ENCODE measurements at places on chromosomes 6 and 20.

GRCh38 chr6:37516076-37516919 lies 16.6 kb upstream of the CCDC167 start:
- peak; percentile 77 for DNase-seq

DNA sequence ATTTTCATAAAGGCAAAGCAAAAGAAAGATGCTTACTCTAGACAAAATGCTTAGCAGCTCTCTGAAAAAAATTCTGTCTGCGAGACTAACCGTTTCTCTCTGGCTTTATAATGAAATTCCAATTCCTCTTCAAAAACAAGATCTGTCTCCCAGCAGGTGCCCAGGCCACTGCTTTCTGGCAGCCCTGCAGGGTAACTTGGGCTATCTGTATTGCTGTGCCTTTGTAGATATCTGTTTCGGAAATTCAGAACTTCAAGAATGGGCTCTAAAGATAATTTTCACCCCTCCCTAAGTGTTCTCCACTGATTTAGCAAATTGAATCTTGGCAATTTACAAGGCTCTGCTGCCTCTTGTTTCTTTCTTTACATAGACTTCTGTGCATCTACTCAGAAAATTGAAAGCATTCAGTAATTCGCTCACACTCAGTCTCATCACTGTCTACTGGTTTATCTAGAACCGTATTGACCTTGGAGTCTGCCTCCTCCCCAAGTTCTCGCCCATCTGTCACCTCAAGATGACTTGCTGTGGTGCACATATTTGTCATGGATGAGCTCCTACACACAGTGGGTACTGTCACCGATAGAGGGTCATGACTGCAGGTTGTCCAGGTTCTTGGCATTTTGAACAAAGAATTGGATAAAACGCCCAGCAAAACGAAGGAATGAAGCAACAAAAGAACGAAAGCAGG lies 26.4 kb upstream of the FABP7 start:
- DNase-seq = no peak

DNA sequence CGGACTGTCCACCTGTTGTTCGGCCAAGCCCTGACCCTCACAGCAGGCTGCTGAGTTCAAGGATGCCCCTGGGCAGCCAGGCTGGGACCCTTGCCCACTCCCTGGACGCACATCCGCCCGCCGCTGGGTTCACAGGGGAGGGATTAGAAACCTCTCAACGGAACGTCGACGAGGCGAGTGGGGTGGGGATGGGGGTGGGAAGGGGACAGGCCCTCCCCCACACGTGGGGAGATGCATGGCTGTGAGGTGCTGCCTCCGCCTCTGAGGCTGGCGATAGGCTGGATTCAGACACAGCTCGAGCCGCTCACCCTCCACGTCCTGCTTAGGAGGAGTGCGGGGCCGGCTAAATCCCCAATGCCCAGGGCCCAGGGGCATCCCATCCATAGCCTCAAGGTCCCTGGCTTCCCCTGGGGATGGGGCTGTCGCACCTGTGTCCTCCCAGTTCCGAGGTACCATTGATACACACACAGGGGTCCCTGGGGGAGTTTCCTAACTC lies 90.6 kb upstream of the BHLHE23 start:
- DNase-seq = no peak

DNA sequence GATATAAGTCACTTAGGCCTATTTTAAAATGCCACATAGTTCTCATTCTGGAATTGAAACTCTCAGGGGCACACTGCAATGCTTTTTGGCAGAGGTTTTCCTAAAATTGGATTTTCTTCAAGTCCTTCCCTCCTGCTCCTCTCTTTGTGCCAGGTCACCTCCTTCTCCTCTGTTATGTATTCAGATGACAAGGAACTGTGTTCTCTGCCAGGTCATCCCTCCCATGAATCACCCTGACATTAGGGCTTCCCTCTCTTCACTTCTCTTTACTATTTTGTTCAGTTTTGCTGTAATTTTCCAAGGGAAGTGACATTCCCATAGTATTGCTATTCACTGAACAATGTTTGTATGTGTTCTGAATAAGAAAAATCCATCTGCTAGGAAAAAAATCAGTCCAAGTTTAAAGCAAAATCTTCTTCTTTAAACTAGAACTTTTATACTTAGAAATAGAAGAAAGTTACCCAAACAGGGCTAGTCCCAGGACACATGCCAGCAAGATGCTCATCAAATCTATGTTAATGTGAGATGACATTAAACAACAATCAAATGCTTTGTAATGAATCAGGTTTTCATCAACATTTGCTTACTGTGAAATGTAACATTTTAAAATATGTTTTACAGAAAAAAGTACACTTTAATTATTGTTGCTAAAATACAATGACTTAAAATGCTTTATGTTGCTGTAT lies 461.1 kb downstream of the MMUT start:
- DNase-seq = no peak

GRCh38 chr6:49004801-49005200 lies 458.3 kb downstream of the MMUT start:
- no peak for DNase-seq

- no peak for DNase-seq
Measured at GRCh38 chr20:4095639-4096038, 80.3 kb upstream of the RNF24 start.

DNA sequence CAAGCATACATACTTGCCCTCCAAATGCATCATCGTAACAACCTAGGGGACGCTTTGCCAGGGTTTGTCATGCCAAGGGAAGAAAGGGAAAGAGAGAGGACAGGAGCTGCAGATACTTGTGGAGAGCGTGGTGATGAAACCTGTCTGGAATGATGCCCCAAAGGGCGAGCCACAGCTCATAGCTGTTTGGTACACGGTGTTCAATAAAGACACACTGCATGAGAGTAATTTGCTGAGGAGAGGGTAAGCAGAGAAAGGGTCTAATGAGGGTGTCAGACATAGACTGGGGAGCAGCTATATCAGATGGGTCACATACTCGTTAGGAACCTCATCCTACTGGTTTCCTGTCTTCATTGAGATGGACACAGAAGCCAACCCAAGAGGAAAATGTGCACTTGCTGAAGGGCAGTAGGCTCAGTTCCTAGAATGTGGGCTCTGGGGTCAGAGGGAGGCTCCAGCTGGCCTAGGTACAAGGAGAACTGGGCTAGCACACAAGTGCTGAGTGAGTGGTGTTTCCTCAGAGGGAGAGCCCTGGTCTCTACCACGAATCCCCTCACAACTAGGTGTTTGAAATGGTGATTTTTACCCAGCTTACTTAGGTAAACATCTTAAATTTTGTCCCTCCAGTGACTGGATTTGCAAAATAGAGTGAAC lies 5.2 kb upstream of the FOXO3 start:
- no peak for DNase-seq

DNA sequence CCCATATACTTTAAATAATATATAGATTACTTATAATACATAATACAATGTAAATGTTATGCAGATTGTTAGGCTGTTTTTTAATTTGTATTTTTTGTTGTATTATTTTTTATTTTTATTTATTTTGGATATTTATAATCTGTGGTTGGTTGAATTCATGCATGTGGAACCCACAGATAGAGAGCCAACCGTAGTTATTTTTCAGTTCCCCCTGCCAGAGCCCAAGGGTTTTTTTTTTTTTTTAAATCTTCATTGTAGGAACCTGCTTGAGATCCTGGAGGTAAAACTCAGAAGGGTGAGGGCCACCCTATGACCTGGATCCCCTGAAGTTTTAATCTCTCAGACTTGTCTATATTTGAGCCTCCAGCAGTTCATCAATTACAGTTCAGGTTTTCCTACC lies 133.2 kb downstream of the B3GAT2 start:
- no peak for DNase-seq

DNA sequence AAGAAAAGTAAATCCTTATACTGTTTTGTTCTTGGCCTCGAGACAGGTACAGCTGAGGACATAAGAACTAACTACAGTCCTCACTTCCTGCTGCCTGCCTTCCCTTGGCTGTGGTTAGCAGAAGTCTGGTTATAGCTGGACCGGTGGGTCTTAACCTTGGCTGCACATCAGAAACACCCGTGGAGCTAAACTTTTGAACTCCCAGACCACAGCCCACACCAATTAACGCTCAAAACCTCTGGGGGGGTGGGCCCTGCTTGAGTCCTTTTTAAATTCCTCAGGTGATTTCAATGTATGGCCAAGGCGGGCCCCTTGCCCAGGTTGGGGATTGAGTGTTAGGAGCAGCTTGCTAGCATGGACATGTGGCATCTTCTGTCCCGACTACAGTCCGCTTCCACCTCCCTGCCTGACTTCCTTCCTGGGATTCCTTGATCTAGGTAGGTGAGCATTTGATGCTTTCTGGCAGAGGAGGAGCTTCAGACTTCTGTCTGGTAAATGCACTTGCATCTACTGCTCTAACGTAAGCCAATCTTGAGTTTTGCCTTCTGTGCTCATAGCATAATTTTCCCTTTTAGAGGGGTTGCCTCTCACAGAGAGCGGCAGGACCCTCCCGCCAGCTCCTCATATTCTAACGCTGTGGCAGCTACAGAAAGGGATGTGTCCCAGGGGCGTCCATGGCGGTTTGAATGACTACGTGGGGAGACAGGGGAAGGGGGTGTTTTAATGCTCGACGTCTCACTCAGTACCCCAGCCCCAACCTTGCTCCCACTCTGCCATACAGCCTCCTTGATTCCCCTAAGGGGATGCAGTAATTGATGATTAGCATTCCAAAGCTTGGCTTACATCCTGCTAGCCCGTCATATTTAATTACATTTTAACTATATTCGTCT lies 390.1 kb downstream of the ZFAND3 start:
- DNase-seq = no peak

GRCh38 chr6:106383573-106383972 lies 23.1 kb downstream of the CRYBG1 start:
- no peak for DNase-seq

DNA sequence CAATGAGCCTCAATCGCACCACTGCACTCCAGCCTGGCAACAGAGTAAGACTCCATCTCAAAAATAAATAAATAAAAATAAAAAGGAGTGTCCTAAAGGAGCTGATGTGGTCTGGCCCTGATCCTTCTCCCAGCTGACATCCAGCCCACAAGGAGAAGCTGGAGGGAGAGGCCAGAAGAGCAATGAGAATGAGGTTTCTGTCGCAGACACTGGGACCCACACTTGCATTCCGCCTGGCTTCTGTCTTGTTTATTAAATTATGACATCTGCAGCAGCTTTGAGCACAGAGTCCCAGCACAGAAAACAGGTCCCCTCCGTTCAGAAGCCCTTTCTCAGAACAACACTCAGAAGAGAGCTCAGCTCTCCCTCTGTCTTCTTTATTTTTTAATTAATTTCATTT lies 10.3 kb upstream of the E2F1 start:
- no peak for DNase-seq

- peak; percentile 78 for DNase-seq
Measured at GRCh38 chr20:25288291-25289181, 40.7 kb downstream of the PYGB start.

DNA sequence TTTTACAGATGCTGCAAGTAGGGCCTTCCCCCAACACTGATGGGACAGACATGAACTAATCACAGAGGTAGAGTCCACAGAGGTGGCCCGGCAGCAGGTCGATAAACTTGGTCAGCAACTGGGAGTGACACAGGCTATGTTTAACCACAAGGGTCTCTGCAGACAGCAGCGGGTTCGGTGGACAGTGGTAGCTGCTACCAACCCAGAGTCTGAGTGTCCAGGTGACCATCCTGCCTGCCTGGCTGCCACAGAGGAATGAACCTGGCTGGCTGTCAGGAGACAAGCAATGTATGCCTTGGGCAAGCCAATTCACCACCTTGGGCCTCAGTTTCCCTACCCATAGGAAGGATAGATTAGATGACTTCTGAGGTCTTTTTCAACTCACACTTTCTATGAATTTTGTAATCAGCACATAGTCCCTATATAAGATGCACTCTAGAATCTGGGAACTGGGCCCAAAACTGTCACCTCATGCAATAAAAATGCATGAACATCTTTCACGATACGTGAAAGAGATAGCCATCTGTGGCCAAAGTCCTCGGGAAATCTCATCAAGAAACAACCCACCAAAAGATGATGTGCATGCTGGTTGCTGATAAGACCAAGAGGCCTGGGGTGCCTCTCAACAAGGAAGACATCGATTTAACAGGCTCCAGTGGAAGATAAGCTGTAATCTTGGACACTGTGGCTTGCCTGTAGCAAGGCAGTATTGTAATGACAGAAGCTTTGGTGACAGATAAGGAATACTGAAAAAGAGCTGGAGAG lies 30.5 kb downstream of the MDGA1 start:
- DNase-seq = no peak

DNA sequence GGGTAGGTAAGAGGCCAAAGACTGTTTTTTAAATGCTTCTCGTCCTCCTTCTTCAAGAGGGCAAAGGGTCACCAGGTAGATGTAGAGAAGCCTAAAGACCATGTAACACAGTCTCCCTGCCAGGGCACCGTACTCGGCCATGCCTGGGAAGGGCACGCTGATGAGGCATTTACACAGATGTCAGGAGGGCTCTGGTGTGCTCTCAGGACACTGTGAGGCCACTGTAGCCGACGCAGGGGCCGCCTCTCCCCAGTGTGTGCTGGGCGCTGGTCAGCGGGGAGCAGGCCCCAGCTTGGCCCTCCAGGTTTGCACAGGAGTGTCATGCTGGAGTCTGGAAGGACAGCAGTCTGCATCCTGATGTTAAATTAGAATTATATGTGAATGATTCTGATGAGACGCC lies 7.1 kb upstream of the MTG2 start:
- no peak for DNase-seq

DNA sequence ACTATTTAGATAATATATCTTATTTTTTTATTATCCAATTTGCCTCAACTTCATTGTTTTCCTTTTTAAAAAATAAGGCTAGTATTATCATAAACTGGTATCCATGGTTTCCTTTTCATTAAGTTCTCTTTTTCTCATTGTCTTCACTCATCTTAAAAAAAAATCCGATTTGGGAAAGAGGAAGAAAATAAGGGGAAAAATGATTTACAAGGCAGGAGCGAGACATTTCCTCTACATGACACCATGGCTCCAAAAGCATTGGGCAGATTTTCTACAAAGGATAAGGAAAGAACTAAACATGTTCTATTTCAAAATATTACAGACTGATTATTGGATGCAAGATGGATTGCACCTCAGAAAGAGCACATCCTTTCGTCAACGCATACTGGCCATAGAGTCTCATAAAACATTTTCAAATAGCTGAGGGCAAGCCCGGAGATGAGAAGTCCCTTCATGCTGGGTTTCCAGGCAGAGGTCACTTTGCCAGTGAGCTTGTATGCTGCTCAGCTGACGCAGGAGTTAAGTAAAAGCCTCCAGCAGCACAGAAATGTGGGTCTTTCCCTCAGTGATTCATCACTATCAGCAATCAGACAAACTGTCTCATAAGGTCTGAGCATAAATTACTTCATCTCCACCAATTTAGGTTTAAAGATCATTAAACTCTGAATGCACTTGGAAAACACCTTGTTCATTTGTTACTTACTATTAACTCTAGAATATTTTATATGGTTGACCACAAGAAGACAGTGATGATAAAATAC lies 129.0 kb upstream of the TNFAIP3 start:
- DNase-seq = no peak

GRCh38 chr20:4956200-4956810 lies 45.0 kb downstream of the SLC23A2 start:
- DNase-seq = peak; percentile 41

- no peak for DNase-seq
Measured at GRCh38 chr6:36920049-36920448, 34.3 kb downstream of the C6orf89 start.

DNA sequence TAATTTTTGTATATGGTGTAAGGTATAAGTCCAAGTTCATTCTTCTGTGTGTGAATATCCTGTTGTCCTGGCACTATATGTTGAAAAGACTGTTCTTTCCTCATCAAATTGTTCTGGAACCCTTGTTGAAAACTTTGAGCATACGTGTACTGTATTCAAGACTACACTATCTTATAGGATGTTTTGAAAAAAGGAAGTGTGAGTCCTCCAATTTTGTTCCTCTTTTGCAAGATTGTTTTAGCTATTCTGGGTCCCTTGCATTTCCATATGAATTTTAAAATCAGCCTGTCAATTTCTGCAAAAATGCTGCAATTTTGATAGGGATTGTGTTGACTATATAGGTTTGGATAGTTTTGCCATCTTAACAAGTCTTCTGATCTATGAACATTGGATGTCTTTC lies 195.2 kb downstream of the BACH2 start:
- no peak for DNase-seq

Measured in GM13977 (cell line).